ENCODE measurements at places on chromosomes 6 and 20.

DNA sequence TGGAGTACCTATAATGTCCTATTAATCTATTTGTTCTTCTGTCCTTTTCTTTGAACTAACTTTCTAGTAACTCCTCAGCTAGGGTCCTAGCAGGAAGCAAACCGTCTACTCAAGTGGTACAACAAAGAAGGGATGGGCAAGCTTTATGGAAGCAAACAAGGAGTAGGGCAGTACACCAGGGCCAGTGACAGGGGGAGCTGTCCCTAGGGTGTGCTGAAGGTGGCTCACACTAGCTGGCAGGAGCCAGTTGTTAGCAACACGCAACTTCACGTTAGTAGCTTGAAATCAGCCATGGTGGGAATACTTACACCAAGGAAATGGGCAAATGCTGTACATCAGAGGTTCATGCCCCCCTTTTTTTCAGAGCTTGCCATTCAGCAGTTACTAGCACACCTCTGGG lies 74.0 kb upstream of the EYA2 start:
- no peak for DNase-seq

- no peak for DNase-seq
These were observed 48.3 kb upstream of the TBC1D32 start for GRCh38 chr6:121382467-121383121.

GRCh38 chr6:128259730-128260685 lies 260.4 kb downstream of the PTPRK start:
- DNase-seq, result no peak

- no peak for DNase-seq
These were observed 216.2 kb downstream of the RFPL4B start for GRCh38 chr6:112563368-112563767.

All from stimulated activated CD8-positive, alpha-beta memory T cell treated with anti-CD3 and anti-CD28 coated beads, Interleukin-7, amount 100 ng/mL, for 24 hours (primary cell).